ENCODE measurements at places on chromosomes 7 and 10.

DNA sequence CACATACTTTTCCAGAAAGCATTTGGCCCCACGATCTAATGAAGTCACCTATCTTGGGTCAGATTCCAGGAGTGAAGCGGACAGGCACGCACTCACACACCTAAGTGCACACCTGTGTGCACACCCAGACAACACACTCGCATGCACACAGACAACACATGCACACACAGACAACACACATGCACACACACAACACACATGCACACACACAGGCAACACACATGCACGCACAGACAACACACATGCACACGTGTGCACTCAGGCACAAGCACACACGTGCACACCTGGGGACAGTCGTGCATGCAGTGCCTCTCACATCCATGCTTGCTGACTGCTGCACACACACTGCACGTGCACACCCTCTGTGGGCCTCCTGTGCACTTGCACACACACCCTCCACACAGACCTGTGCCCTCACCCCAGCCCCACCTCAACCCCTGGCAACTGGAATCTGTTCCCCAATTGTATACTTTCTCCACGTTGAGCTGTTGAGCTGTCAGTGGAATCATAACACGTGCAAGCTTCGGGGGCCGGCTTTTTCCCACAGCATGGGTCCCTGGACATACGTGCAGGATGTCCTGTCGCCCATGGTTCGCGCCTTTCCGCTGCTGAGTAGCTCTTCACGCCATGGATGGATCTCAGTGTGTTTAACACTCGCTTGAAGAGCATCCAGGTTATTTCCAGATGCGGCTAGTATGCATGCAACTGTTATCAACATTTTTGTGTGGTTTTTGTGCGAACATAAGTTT, 55.3 kb upstream of the CFAP46 start:
- no peak for DNase-seq

- DNase-seq = no peak
These were observed 46.7 kb downstream of the NOC3L start for GRCh38 chr10:94315975-94316464.

GRCh38 chr10:73493781-73494180, 2.0 kb downstream of the PPP3CB start:
- no peak for DNase-seq

DNA sequence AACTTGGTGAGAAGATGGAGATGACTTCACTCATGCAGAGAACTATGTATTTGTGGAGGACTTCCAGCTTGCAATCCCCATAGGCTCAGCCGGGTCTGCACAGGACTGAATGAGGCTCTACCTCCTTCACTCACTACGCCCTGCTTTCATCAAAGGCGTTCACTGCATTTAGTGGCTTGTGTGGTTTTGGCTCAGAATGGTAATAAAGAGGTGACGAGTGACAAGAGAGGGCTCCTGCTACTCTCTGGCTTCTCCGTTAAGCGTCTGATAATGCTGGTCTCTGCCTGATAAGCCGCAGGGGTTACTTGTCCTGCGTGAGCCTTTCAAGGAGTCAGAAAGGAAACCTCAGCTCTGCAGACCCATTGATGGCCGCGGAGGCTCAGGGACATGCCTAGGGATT, 343.4 kb downstream of the PRPF18 start:
- DNase-seq = no peak

DNA sequence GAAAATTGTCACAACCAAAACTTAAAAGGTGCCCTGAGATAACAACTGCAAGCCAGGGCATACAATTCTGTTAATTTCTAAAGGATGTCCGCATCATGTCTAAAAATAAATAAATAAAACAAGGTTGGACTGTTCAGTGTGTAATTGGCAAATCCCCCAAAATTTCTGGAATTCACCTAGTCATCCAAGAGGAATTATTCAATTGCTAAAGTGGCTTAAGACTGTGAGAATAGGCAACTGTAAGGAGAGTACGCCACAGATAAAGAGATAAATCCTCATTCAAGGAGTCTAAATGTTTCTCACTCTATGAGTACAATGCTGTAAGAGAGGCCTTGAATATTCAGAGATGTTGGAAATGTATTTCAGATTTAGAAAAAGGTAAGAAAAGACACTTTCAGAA, 37.2 kb downstream of the PIK3AP1 start:
- DNase-seq = no peak

GRCh38 chr7:114405427-114405826, 9.2 kb upstream of the FOXP2 start:
- no peak for DNase-seq

- DNase-seq = no peak
These were observed 72.8 kb downstream of the ST8SIA6 start for GRCh38 chr10:17381502-17382142.

GRCh38 chr10:93445097-93445960, 36.8 kb downstream of the MYOF start:
- peak; percentile 92 for DNase-seq

GRCh38 chr10:109877546-109877945, 45.8 kb downstream of the XPNPEP1 start:
- DNase-seq = no peak

- DNase-seq = no peak
These were observed 112.0 kb downstream of the NT5C2 start for GRCh38 chr10:103080891-103081581.

GRCh38 chr10:12251581-12251980, 55.6 kb downstream of the CDC123 start:
- no peak for DNase-seq

DNA sequence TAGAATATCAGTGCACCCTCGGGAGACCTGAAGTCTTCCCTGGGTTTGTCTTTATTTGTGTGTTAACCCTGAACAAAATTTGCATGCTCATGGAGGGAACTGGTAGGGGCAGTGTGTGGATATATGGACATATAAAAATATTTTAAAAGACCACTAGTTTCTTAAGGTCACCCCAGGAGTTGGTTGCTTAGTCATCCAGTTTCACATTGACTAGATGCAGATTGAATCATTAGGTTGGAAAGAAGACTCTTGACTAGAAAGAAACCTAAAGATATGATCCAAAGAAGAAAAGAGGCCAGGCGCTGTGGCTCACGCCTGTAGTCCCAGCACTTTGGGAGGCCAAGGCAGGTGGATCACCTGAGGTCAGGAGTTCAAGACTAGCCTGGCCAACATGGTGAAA, 137.1 kb downstream of the KAT6B start:
- no peak for DNase-seq

GRCh38 chr10:35924759-35925158, 282.7 kb upstream of the FZD8 start:
- DNase-seq = no peak

- no peak for DNase-seq
These were observed 47.3 kb downstream of the CTNNA3 start for GRCh38 chr10:67648613-67649229.

DNA sequence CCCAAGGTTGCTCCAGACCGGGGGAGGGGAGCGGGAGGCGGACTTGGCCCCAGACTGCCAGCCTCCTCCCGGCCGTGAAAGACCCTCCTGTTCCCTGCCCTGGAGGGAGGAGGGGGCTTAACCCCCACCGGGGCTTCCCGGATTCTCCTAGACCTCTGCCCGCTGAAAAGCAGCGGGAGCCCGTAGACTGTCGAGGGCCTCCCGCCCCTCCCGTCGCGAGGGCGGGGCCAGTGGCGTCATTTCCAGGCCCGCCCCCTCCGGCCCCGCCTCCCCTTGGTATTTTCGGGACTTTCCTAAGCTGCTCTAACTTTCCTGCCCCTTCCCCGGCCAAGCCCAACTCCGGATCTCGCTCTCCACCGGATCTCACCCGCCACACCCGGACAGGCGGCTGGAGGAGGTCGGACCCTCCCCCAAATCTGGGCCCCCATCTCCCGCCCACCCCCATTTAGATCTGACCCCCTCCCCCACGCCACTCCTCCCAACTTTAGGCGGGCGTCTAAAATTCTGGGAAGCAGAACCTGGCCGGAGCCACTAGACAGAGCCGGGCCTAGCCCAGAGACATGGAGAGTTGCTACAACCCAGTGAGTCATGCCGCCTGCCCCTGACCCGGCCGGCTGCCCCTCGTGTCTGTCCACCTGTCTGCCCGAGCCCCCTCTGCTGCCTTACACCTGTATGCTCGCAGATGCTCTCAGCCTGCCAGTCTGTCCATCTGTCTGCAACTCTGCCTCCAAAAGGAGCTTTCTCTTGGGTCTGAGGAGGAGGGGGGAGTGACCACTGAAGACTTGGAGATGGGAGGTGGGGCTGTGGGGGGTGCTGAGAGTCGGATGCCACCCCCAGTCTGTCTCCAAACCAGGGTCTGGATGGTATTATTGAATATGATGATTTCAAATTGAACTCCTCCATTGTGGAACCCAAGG, at the start of gene NFKB2:
NFKB2 (plus strand) TSS at position 306 of the 917 bp plus-strand sequence; CDS start at position 561, 255 bp downstream.
- DNase-seq = peak; percentile 13

DNA sequence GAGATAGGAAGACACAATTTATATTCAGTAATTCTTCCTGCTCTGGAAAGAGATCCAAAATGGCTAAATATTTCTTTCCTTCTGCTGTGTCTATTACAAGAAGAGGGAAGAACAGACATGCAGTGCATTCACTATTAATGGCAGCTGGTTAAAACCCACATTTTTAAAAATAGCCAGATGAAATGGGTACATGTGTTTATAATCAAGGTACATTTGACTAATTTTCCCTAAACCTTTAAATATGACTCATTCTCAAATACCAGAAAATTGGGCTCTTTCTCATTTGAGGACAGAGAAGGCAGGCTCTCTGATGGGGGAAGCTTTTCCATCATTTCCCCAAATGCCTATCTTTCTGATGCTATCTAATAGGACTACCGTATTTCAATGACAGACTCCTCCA, 215.7 kb upstream of the HABP2 start:
- DNase-seq = no peak

GRCh38 chr7:16649196-16649595, 3.2 kb downstream of the BZW2 start:
- no peak for DNase-seq

- DNase-seq = no peak
These were observed 53.3 kb downstream of the ZNF680 start for GRCh38 chr7:64509583-64509982.

DNA sequence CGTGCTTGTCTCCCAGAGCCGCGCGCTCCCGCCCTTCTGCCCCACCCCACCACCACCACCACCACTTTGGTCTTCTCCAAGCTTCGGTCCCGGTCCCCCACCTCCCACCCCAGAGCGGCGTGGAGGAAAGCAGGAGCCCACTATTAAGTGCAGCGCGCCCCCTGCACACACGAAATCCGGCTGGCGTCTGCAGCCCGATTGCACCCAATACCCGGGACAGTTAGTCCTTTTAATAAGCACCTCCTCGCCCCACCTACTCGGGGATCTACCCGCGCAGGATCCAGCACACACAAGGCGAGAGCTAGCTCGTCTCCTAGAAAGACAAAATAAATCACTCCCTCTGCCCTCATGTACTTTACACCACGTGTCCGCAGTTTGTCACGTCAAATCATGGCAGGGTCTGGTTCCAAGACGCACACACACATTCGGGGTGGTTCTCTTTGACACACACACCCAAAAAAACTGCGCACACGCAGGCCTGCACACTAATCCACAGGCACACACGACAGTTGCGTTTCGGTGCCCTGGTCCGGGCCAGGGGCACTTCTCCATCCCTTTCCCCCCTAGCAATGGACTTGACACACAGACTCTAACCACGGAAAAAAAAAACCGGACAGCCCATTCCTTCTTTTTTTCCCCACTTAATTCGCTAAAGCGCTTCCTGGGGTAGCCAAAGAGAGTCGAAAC, 1.6 kb downstream of the SFMBT2 start:
- DNase-seq = no peak

DNA sequence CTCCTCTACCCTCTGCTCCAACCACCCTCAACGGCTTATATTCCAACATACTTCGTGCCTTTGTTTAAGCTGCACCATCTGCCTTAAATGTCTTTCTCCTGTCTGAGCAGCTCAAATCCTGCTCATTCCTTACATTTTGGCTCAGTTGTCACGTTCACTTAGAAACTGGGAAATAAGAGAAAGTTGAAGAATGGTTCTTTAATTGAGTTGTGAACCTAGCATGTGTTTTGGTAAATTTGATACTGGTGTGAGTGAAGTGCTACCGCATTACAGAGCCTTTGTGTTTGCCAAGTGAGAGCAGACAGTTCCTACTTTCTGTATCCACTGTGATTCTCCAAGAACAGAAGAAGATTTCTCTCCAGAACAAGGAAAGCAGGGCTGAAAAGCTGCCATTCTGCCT, 54.3 kb downstream of the EPDR1 start:
- DNase-seq = no peak

- no peak for DNase-seq
These were observed 142.9 kb upstream of the AHR start for GRCh38 chr7:17155529-17155928.

- DNase-seq = no peak
These were observed 67.6 kb upstream of the CTNNA3 start for GRCh38 chr10:67763499-67764011.

GRCh38 chr10:128310971-128311658, 184.9 kb upstream of the MKI67 start:
- no peak for DNase-seq

DNA sequence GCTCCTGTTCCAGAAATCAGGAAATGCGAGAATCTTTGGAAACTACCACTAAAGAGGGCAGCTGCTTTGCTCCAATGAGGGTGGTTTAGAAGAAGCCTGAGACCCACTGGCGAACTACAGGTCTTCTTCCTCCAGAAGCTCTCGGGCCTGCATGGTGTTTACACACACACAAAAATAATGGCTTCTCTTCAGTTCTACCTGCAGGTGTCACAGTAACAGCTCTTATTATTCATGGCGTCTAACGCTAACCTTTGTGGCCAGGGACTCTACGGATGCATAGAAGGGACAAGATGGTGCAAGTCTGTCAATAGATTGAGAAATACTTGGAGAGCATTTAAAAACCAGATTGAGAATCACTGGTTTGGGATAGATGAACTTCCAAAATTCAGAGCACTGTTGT, 22.4 kb downstream of the GPR141 start:
- DNase-seq = no peak

DNA sequence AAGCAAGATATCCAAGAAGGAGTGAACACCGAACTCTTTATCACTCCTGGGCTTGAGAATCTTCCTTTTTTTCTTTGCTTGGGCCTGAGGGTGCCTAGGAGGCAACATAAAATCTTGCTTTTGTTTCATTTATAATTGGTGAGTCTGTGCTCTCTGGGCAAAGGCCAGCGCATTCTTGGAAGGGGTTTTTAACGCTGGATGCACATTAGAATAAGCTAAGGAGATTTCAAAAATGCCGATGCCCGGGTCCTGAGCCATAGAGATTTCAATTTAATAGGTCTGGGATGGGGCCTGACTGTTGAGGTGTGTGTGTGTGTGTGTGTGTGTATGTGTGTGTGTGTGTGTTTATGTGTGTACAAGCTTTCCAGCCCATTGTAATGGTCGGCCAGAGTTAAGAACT, 62.0 kb upstream of the SORCS3 start:
- DNase-seq = no peak

DNA sequence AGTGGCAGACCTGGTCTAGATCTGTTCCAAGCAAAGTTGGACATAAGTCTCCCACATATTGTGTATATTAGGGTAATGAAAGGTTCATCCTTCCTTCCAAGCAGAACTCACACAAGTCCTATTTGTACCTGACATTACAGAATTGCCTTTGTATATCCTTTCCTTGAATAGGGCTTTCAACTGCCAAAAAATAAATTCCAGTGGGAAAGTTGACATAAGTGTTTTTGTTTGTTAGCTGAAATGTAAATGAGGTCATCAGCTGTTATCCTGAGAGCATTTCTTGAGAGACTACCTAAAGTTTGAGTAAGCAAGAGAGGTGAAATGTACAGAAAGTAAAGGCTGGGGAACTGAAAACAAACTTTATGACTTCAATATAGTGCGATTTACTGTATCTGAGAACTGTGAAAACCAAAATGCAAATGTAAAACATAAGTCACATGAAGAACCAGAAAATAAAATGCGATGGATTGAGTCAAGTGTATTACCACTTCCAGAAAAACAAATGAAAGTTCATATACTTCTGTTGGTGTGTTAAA, 527.3 kb upstream of the SEMA3D start:
- no peak for DNase-seq
